Activated CD4-positive, alpha-beta memory T cell treated with anti-CD3 and anti-CD28 coated beads, Interleukin-2, amount 10 ng/mL, durations not matched to agents 7 days and 5 days (primary cell): ENCODE measurements at places on chromosomes 1 and 21.
A peak's percentile ranks its signal among the peaks of the same experiment; 100 is the strongest.

GRCh38 chr1:15952317-15953258 lies 23.3 kb downstream of the ZBTB17 start:
- H3K27me3 ChIP-seq: no peaks in the 10 kb centered on the region
- peaks cover 83% of the 10 kb centered on the region for H3K4me1 ChIP-seq
- DNase-seq: peak; percentile 51
- H3K36me3 ChIP-seq: peaks cover 29% of the 10 kb centered on the region
- H3K4me3 ChIP-seq: no peak overlapping the region

GRCh38 chr21:17612023-17612564 lies 607 bp downstream of the BTG3 start:
- peak overlapping the region; percentile 98 for H3K27ac ChIP-seq
- H3K4me1 ChIP-seq: peaks cover 66% of the 10 kb centered on the region
- no peak for DNase-seq
- H3K27me3 ChIP-seq: no peaks in the 10 kb centered on the region
- peak overlapping the region; percentile 98 for H3K4me3 ChIP-seq

- no peaks in the 10 kb centered on the region for H3K27me3 ChIP-seq
- H3K36me3 ChIP-seq: peaks cover 29% of the 10 kb centered on the region
- DNase-seq: no peak
Measured at GRCh38 chr1:197773856-197774255, 1.4 kb downstream of the DENND1B start.

DNA sequence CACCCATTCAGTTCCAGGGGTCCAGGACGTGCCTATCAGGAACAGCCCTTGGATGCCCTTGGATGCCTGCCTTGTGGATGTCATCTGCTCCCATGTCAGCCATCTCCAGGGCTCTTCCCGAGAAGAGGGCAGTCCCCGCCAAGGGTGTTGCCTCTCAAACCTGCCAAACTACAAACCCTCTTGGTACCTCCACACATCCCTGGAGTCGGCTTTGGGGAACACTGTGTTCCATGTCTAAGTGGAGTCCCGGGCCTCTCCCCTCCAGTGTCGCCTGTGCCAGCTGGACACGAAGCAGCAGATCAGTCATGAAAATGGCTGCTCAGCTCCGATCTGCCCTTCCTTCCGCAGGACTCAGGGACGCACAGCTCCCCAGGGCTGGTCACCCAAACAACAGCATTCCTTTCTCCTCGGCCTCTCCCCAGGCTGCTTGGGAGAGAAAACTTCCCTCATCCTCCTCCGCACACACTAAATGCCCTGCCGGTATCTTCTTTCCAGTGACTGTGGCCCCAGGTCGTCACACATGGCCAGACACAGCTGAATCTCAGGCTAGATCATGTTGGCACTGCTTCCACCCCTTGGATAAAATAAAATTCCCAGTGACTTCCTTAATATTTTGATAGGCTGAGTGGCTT lies 53.4 kb downstream of the GALNT2 start:
- H3K4me3 ChIP-seq: no peak overlapping the region
- DNase-seq: no peak
- H3K4me1 ChIP-seq: peaks cover 35% of the 10 kb centered on the region
- H3K36me3 ChIP-seq: peaks cover 8% of the 10 kb centered on the region

DNA sequence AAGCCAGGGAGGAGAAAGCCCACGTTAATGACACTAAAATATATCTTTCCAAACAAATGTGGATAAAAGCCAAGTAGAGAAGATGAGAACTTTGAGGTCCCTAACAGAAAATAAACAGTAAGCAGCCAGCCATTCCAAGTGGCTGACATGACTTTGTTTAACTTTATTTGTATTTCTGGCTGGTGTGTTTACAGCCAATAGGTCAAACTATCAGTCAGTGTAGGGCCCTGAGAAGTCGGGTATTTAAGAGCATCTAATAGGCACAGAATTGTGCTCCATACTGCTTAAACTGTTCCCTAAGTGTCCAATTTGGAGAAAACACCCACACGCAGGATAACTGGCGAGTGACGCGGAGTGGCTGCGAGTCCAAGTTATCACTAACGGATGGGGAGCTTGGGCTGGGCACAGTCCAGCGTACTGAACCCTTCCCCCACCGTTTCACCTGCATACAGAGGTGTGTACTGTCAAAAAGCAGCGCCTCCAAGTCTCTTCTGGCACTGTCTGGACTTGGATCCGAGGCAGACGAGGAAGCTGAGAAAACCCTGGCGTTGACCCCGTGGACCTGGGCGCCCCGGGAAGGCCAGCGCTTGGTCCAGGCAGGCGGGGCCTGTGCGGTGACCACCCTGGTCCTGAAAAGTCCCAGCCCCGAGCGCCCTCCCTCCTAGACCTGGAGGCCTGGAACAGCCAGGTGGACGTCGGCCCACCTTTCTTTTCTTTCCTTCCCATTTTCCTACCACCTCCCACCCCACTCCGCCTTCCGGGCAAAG lies 662 bp upstream of the LGALS8 start:
- no peak for DNase-seq
- H3K36me3 ChIP-seq: peaks cover 35% of the 10 kb centered on the region
- H3K4me1 ChIP-seq: peaks cover 46% of the 10 kb centered on the region
- H3K27ac ChIP-seq: peak overlapping the region; percentile 98

DNA sequence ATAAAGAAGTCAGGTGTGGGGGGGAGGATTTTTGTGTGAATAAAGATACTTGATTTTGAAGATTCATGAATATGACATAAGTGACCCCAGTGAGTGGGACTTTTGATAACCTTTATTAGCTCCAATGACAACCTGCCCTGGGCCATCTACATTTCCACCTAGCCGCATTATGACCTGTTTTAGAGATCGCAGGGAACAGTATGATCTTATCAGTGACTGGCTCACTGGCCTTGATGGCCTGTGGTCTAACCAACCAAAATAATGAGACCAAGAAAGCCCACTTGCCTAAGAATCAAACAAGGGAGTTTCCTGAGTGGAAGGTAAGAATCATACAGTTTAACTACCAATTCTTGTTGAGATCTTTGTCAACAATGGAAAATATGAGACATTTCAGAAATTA lies 1.8 kb downstream of the ELAPOR1 start:
- no peak for DNase-seq
- H3K27me3 ChIP-seq: peaks cover 28% of the 10 kb centered on the region
- no peak overlapping the region for H3K27ac ChIP-seq
- no peak overlapping the region for H3K4me3 ChIP-seq

- no peaks in the 10 kb centered on the region for H3K36me3 ChIP-seq
- no peak overlapping the region for H3K27ac ChIP-seq
- DNase-seq: no peak
- no peak overlapping the region for H3K4me3 ChIP-seq
Measured at GRCh38 chr1:55310505-55310971, 95.4 kb upstream of the USP24 start.

GRCh38 chr1:118960026-118960561 lies 28.0 kb downstream of the TBX15 start:
- no peak for DNase-seq
- no peaks in the 10 kb centered on the region for H3K27me3 ChIP-seq
- H3K27ac ChIP-seq: no peak overlapping the region
- H3K36me3 ChIP-seq: no peaks in the 10 kb centered on the region

GRCh38 chr21:41961282-41961701 lies 7.5 kb upstream of the C2CD2 start:
- no peaks in the 10 kb centered on the region for H3K4me1 ChIP-seq
- H3K36me3 ChIP-seq: no peaks in the 10 kb centered on the region
- H3K4me3 ChIP-seq: no peak overlapping the region
- H3K27ac ChIP-seq: no peak overlapping the region

GRCh38 chr1:108120163-108120562 lies 80.0 kb downstream of the SLC25A24 start:
- H3K27me3 ChIP-seq: peaks cover 11% of the 10 kb centered on the region
- no peak overlapping the region for H3K4me3 ChIP-seq
- peaks cover 2% of the 10 kb centered on the region for H3K4me1 ChIP-seq
- no peaks in the 10 kb centered on the region for H3K36me3 ChIP-seq

DNA sequence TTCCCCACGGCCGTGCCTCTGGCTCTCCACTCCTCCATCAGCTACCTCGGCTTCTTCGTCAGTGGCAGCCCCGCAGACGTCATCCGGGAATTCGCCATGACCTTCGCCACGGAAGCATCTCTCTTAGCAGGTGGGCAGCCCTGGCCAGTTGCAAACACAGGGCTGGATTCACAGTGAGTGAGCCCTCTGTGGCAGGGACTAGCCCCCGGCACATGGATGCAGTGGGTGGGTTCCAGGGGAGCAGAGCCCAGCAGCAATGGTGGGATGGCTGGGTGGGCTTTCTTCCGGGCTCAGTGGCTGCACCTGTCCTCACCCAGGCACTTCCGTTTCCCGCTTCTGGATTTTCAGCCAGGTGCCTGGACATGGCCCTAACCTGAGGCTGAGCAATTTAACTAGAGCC lies 9.4 kb downstream of the UBASH3A start:
- peaks cover 56% of the 10 kb centered on the region for H3K36me3 ChIP-seq
- peaks cover 70% of the 10 kb centered on the region for H3K4me1 ChIP-seq
- H3K4me3 ChIP-seq: no peak overlapping the region
- H3K27ac ChIP-seq: peak overlapping the region; percentile 94
- H3K27me3 ChIP-seq: no peaks in the 10 kb centered on the region

DNA sequence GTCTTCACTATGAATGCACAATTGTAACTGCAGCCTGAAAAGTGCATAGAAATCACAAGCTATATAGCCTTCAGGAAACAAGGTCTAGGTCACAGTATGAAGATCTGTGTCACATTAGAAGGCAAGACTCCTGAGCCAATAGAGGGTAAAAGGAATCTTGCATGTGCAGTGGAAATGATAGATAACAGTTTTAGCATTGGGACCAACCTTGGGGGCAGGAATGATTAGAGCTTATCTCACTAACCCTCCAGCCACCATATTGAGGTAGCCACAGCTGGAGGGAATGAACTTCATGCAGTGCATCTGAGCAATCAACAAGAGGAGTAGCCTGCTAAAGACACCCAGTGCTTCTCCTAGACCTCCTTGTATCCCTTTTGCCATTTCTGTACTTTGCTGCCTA lies 390.1 kb downstream of the LTN1 start:
- H3K4me1 ChIP-seq: peaks cover 12% of the 10 kb centered on the region
- peaks cover 20% of the 10 kb centered on the region for H3K36me3 ChIP-seq
- no peaks in the 10 kb centered on the region for H3K27me3 ChIP-seq
- H3K27ac ChIP-seq: no peak overlapping the region

DNA sequence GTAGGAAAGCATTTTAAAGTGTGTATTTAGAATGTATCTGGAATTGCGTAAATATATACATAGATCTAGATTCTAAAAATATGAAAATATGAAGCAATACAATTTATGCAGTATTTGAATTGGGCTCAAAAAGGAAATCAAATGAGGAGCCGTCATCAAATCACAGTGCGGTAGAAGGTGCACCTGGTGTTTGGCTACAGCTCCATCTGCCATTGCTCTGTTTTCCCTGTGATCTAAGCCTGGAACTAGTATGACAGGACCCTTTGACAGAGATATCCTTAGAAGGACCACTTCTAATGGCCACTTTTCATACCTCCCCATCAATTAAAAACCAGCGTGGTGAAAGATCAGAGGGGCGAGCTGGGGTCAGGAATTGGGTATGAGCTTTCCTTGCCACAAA lies 202.6 kb downstream of the NFIA start:
- no peaks in the 10 kb centered on the region for H3K27me3 ChIP-seq
- no peak for DNase-seq
- peaks cover 3% of the 10 kb centered on the region for H3K4me1 ChIP-seq
- H3K27ac ChIP-seq: no peak overlapping the region
- no peaks in the 10 kb centered on the region for H3K36me3 ChIP-seq
- H3K4me3 ChIP-seq: no peak overlapping the region

DNA sequence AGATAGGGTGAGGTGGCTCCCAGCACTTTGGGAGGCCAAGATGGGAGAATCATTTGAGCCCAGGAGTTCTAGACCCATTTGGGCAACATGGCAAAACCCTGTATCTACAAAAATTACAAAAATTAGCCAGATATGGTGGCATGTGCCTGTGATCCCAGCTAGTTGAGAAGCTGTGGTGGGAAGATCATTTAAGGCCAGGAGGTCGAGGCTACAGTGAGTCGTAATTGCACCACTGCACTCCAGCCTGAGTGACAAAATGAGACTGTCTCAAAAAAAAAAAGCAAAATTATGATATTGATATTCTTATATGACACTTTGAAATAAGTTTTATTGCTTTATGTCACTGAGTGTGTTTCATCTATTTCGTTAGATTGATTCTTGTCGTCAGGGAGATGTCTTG lies 7.4 kb downstream of the ACADM start:
- H3K36me3 ChIP-seq: peaks cover 40% of the 10 kb centered on the region
- peaks cover 10% of the 10 kb centered on the region for H3K4me1 ChIP-seq
- no peak overlapping the region for H3K4me3 ChIP-seq
- no peak for DNase-seq
- no peak overlapping the region for H3K27ac ChIP-seq
- H3K27me3 ChIP-seq: no peaks in the 10 kb centered on the region

DNA sequence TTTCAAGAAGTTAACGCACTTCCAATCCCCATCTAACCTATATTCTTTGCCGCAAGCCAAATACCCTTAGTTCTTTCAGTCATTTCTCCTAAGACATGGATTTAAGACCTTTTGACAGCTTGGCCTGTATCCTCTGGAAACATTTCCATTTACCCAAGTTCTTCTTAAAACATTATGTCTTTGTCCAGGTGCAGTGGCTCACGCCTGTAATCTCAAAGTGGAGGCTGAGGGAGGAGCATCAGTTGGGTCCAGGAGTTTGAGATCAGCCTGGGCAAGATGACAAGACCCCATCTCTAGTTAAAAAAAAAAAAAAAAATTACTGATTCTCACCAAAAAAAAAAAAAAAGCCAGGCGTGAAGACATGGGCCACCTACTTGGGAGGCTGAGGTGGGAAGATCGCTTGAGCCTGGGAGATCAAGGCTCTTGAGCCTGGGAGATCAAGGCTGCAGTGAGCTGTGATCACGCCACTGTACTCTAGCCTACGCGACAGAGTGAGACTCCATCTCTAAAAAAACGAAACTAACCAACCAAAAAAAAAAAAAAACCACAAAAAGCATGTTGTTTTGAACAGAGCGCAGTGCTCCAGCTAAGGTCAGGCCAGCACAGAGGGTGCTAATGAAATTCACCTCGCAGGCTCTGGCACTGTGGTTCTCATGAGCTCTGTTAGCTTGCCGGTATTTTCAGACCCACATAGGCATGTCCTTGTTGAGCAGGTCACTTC lies 36.0 kb downstream of the NUAK2 start:
- H3K36me3 ChIP-seq: peaks cover 3% of the 10 kb centered on the region
- H3K4me3 ChIP-seq: peak overlapping the region; percentile 77
- H3K4me1 ChIP-seq: peaks cover 76% of the 10 kb centered on the region
- peak overlapping the region; percentile 91 for H3K27ac ChIP-seq
- peaks cover 14% of the 10 kb centered on the region for H3K27me3 ChIP-seq
- DNase-seq: peak; percentile 67
